Uterus (tissue), 4 donors: ENCODE measurements at places on chromosomes 16 and 17. TPM values are rescaled to one million over a fixed set of nuclear protein-coding genes. Genes with fewer than 3 reads are reported as not detected.

- H3K27me3 ChIP-seq, result no peaks in the 10 kb centered on the region
- H3K4me1 ChIP-seq, result no peaks in the 10 kb centered on the region
- DNase-seq, result no peak
- no peaks in the 10 kb centered on the region for H3K36me3 ChIP-seq
- H3K4me3 ChIP-seq, result no peak overlapping the region
- peak overlapping the region; percentile 46 for H3K27ac ChIP-seq
These were observed 113.5 kb downstream of the CLEC16A start for GRCh38 chr16:11057711-11058345.

CCL22 gene
- not detected for total RNA-seq

GRCh38 chr16:67339453-67339852 lies 12.8 kb downstream of the LRRC36 start:
- H3K27ac ChIP-seq, result no peak overlapping the region
- H3K4me1 ChIP-seq, result no peaks in the 10 kb centered on the region
- no peaks in the 10 kb centered on the region for H3K36me3 ChIP-seq
- no peaks in the 10 kb centered on the region for H3K27me3 ChIP-seq
- DNase-seq, result no peak

EEF2KMT gene
- 13.2 TPM for total RNA-seq

GRCh38 chr16:80806927-80807340 lies 2.5 kb upstream of the CDYL2 start:
- no peaks in the 10 kb centered on the region for H3K4me1 ChIP-seq
- H3K27ac ChIP-seq, result no peak overlapping the region
- H3K36me3 ChIP-seq, result no peaks in the 10 kb centered on the region
- DNase-seq, result no peak

ACLY gene
- 74.9 TPM for total RNA-seq

- H3K27ac ChIP-seq, result peak overlapping the region; percentile 97
- H3K36me3 ChIP-seq, result no peaks in the 10 kb centered on the region
- no peak overlapping the region for H3K4me3 ChIP-seq
- H3K4me1 ChIP-seq, result peaks cover 3% of the 10 kb centered on the region
- no peak for DNase-seq
These were observed 1.4 kb upstream of the ATP6V0A1 start for GRCh38 chr17:42457107-42457792.
